ENCODE measurements at places on chromosomes 2 and 18. TPM values are rescaled to one million over a fixed set of nuclear protein-coding genes. Genes with fewer than 3 reads are reported as not detected.
A peak's percentile ranks its signal among the peaks of the same experiment; 100 is the strongest.

- no peaks in the 10 kb centered on the region for H3K4me1 ChIP-seq
- H3K4me3 ChIP-seq: peak overlapping the region; percentile 62
- H3K36me3 ChIP-seq: no peaks in the 10 kb centered on the region
- peak; percentile 74 for DNase-seq
- peak overlapping the region; percentile 35 for H3K27ac ChIP-seq
Measured at GRCh38 chr2:230068016-230068650, 591 bp downstream of the SLC16A14 start.

DNA sequence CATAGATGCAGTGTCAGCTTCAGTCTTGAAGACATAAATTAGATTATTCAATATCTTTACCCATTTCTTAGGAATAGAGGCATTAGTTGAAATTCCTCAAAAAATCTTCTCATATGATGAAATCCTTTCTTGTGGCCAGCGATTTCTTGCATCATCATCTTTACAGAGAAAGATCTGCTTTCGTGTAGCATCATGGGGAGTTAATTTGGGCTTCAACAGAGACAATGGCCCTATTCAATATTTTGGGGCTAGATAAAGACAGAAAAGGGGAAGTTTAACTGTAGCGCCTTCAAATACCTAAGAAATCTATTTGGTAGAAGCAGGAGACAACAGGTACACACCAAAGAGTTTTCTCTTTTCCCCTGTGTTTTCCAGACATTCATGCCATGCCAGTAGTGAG is 73.8 kb downstream of the TGFA start:
- H3K27ac ChIP-seq: no peak overlapping the region
- H3K4me3 ChIP-seq: no peak overlapping the region
- no peaks in the 10 kb centered on the region for H3K36me3 ChIP-seq
- no peaks in the 10 kb centered on the region for H3K4me1 ChIP-seq
- H3K27me3 ChIP-seq: no peaks in the 10 kb centered on the region

DNA sequence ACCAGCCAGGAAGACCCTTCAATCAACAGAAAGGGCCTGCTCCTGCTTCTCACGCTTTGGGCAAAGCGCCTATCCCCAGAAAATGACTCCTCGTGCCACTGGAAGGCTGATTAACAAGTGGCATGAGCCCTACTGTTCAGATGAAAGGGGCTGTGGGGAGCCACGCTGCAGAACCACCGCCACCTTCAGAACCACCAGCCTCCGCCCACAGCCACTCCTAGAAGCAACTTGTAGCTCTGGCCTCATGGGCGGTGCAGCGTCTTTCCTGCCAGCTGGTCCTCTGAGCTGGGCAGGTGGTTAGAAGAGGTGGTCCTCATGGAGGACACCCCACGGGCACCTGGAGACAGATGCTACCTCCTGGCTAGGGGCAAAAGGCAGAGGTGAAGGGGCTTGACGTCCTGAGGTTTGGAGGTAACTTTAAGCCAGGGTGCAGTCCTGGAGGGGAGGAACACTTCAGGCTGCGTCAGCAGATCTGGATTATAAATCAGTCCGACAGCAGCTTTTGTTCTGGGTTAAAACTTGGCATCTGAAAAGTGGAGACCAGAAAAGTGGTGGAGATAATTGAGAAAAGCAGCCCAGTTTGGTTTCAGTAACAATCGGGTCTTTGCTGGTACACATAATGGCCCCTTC is 861 bp upstream of the SEMA4C start:
- H3K27ac ChIP-seq: peak overlapping the region; percentile 89
- DNase-seq: peak; percentile 84
- peaks cover 16% of the 10 kb centered on the region for H3K4me1 ChIP-seq
- H3K27me3 ChIP-seq: no peaks in the 10 kb centered on the region

- peak; percentile 48 for DNase-seq
- no peak overlapping the region for H3K4me3 ChIP-seq
- H3K36me3 ChIP-seq: no peaks in the 10 kb centered on the region
- no peak overlapping the region for H3K27ac ChIP-seq
- peaks cover 6% of the 10 kb centered on the region for H3K4me1 ChIP-seq
Measured at GRCh38 chr2:41970988-41971660, 76.7 kb upstream of the PKDCC start.

- H3K27me3 ChIP-seq: no peaks in the 10 kb centered on the region
- H3K4me3 ChIP-seq: peak overlapping the region; percentile 22
- no peaks in the 10 kb centered on the region for H3K36me3 ChIP-seq
- no peak for DNase-seq
- no peaks in the 10 kb centered on the region for H3K4me1 ChIP-seq
- no peak overlapping the region for H3K27ac ChIP-seq
Measured at GRCh38 chr2:15939556-15939853, 845 bp upstream of the MYCN start.

- no peak for DNase-seq
- H3K27me3 ChIP-seq: no peaks in the 10 kb centered on the region
- no peak overlapping the region for H3K27ac ChIP-seq
- H3K4me1 ChIP-seq: no peaks in the 10 kb centered on the region
- H3K36me3 ChIP-seq: peaks cover 13% of the 10 kb centered on the region
- peak overlapping the region; percentile 17 for H3K4me3 ChIP-seq
Measured at GRCh38 chr2:191010887-191011885, 2.8 kb downstream of the STAT1 start.

IL36A gene
- polyA plus RNA-seq: not detected
